ENCODE measurements at places on chromosomes 3 and 15.

DNA sequence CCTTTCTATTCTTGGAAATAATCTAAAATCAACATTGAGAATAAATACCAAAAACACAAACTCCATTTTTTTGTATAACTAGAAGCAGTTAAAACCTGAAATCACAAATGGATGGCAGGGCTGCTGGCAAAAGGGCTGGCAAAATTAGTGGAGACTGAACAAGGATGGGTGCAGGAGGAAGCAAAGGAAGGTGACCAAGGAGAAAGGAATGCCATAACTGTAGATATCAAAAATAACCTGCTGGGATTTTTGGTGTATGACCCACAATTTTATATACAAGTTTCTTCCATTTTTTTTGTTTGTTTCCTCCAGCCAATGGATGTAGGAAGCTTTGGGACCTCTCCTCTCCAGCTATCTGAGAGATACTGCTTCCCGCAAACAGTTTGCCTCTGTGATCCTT, 12.7 kb downstream of the CFAP44 start:
- DNase-seq, result no peak

DNA sequence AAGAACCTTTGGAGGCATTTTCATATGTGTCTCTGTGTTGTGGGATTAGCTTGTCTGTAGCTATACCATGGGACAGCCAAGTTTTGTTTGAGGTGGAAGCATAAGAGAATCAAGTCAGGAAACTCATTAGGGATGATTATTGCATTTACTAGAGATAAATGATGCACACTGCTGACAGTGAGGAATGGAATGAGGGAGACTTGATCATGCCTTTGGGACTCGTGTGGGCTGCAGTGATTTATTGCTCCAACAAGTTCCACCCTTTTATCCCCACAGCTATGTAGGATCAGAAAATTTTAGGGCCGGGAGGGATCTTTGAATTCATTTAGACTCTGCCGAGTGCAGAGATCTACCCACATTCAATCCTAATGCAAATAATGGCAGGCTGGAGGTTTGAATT, 16.3 kb downstream of the ZNF385D start:
- no peak for DNase-seq

- no peak for DNase-seq
Observed at GRCh38 chr3:111853068-111853467, 6.0 kb upstream of the PHLDB2 start.

DNA sequence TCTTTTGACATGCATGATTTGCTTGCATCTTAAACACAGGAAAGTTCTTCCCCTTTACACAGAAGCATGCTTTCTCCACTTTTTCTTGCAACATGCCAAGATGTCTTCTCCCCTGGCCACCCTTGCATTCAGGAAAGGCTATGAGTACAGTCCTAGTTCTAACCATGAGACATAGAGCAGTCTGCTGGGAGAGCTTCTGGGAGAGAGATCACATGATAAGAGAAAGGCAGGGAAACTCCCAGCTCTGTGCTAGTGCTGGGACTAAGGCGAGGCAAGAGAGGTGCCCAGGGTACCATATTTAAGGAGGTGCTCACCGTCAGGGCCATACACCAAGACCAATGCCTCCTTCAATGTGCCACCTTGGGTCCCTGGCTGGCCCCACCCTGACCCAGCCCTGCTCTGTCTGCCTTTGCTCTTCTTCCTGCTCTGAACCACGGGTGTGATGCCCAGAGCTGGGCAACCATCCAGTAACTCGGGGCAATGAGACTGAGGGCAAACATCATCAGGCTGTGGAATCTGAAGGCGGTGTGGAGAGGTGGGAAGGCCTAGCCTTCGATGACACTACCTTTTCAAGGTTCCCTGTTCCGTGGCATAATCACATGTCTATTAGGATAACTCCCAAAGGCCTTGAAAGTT, 77.4 kb upstream of the PRR20G start:
- DNase-seq, result no peak

GRCh38 chr15:66405007-66405406, 18.3 kb downstream of the MAP2K1 start:
- DNase-seq, result no peak

DNA sequence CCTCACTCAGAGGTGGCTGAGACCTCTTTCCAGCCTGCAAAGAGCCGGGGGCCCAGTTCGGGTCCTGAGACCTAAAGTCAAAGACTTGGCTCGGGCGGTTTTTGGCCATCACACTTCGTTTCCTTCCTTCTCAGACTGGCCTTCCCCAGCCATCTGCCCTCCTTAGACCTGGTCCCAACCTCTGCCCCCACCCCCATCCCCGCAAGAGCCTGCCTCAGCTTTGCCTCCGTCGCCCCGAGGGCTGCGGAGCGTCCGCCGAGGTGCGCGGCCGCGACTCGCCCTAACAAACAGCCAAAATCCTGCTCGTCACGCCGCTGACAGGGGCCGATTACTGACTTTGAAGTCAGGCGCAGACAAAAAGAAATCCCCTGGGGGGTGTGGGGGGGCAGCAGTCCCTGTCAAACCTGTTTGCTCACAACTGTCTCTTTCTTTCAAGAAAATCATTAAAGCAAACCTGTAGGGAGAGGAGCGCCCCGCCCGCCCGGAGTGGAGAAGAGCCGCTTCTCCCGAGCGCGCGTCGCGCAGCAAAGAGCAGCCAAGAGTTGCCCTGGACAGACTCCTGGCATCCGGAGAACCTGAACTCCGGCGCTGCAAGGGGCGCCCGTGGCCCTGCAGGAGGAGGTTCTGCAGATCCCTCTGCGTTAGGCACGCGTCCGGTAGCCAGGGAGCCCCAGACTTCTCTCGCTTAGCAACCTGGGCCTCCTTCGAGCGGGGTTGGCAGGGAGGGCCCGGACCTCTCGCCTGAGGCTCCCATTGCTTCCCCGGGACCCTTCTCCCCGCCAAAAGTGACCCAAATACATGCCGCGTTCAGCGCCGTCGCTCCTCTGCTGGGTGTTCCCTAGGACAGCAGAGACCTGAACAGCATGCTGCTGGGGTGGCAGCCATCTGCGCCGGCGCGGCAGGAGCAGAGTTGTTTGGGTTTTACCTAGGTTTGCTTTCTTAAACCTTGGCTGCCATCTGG, 4.5 kb downstream of the SOX14 start:
- no peak for DNase-seq

- DNase-seq, result no peak
Observed at GRCh38 chr3:103684904-103685303, 1250.1 kb downstream of the ZPLD1 start.

GRCh38 chr15:32893421-32893820, 175.6 kb downstream of the GREM1 start:
- DNase-seq, result no peak

Measured in stimulated activated CD4-positive, alpha-beta T cell treated with anti-CD3 and anti-CD28 coated beads, TNF-alpha, amount 100 ng/mL, for 48 hours (primary cell).